Retina (tissue), 1 donor: ENCODE measurements at places on chromosomes 13 and 19.

- DNase-seq, result no peak
Observed at GRCh38 chr19:1035998-1036621, 3.8 kb upstream of the ABCA7 start.

DNA sequence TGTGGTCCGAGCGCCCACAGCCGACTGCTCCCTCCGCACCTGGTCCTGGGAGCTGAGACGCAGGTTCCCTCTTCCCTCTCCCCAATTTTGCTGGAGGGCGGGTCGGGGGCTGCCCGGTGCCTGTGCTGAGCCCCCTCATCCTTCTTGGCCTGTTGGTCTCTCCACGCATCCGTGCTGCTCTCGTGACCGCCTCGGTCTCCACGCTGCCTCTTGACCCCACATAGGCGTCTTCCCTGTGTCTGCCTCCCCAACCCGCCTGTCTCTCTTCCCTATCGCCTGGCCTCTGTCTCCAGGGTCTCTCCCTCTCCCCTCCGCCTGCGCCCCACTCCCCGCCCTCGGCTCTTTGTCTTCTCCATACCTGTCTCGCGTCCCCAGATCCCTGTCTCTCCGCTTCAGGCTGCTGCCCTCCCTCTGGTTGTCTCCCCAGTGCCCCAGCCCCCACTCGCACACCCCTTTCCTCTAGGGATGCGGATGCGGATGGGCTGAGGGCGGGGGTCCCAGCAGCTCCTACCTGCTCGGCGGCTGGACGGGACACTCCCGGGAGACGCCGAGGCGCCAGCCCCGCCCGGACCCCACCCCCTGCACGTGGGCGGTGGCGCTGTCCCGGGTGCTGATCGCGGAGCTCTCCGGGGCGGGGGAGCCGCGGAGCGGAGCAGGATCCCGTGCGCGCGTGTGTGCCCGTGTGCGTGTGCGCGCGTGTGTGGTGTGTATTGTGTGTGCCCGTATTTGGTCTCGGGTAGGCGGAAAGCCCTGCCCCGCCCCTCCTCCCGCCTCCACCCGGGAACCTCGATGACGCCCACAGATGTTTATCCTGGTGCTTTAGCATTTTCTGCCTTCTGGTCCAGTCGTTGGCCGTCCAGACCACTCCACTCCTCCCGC, at the start of gene SYT5:
SYT5 (minus strand) TSS at position 684 of the 879 bp plus-strand sequence. CDS start 1,248 bp downstream, outside the sequence.
- peak; percentile 72 for DNase-seq

- no peak for DNase-seq
Observed at GRCh38 chr19:40552848-40553247, 23.8 kb upstream of the SHKBP1 start.

- DNase-seq, result no peak
Observed at GRCh38 chr13:102724923-102725322, 30.1 kb upstream of the METTL21C start.

DNA sequence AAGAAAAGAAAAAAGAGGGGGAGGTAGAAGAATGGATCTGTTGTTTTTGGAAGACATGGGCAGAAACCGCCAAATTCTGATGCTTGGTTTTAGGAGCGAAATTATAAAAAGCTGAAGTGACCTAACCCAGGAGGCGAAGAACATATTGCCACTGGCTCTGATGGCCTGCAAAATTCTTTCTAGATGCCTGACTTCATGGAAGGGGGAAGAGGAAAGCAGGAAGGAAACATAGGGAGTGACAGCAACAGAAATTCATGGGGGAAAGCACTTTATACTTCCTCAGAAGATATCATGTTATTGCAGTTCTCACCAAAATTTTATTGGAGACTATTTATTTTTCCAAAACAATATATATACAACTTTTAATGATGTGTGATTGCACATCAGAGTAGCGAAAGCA, 213.5 kb downstream of the DLEU7 start:
- DNase-seq, result no peak

GRCh38 chr13:51885651-51886050, 23.9 kb downstream of the CCDC70 start:
- no peak for DNase-seq

- no peak for DNase-seq
Observed at GRCh38 chr19:47487551-47488515, 3.8 kb upstream of the KPTN start.

DNA sequence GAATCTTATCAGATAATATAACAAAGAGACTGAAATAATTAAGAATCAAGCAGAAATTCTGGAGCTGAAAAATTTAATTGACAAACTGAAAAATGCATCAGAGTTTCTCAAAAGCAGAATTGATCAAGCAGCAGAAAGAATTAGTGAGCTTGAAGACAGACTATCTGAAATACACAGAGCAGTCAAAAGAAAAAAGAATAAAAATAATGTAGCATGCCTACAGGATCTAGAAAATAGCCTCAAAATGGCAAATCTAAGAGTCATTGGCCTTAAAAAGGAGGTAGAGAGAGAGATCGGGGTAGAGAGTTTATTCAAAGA, 39.2 kb downstream of the CAB39L start:
- no peak for DNase-seq

DNA sequence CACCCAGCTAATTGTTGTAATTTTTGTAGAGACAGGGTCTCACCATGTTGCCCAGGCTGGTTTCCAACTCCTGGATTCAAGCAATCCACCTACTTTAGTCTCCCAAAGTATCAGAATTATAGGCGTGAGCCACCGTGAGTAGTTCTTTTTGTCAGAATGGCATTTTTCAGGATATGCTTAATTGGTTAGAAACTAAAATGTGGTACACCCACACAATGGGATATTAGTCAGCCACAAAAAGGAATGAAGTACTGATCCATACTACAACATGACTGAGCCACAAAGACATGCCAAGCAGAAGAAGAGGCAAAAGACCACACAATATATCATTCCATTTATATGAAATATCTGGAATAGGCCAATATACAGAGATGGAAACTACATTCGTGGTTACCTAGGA, 41.7 kb upstream of the MAP3K10 start:
- DNase-seq, result no peak

DNA sequence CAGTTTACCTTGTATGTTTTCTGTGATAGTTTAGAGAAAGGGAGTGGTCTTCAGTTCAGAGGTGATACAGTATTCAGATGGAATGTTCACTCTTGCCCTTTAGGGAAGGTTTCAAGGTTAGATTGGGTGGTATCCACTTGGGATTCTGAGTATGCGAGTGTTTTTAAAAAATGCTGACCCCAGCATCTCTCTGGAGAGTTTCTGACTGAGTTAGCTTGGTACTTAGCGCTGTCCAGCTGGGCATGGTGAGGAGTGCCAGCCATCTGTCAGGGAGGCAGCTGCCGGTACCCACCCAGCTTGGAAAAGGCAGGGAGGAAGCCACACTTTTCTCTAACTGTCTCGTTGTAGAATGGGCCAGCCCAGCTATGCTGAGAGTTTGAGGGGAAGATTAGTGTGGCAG, 63.3 kb downstream of the ARHGEF7 start:
- no peak for DNase-seq

DNA sequence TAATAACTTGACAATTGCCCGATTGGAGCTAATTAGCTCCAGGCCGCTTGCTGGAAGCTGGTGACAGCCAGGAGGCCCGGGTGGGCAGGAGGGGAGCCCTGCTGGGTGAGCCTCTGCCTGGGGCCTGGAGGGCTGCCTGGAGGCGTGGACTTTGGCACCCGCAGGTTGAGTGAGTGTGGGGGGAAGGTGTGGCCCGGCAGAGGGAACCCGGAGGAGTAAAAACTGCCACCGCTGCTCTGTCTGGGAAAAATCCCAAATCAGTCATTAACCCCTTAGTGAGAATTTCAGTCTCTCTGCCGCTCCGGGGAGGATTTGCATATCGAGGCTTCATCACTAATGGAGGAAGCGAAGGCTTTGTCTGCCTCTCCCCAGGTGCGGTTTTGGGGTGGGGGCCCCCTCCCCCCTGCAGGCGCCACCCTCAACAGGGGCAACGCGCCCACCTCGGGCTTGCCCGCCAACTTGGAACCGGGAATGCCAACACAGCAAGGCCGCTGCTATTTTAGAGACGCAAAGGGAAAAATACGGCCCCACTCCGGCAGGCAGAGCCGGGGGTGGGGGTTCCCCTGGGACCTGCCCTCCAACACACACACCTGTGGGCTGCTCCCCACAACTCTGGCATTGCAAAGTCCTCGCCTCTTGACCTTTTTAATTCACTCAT, 6.2 kb downstream of the EFNA2 start:
- DNase-seq, result no peak
